ENCODE measurements at places on chromosomes 11 and 22.
A peak's percentile ranks its signal among the peaks of the same experiment; 100 is the strongest.

DNA sequence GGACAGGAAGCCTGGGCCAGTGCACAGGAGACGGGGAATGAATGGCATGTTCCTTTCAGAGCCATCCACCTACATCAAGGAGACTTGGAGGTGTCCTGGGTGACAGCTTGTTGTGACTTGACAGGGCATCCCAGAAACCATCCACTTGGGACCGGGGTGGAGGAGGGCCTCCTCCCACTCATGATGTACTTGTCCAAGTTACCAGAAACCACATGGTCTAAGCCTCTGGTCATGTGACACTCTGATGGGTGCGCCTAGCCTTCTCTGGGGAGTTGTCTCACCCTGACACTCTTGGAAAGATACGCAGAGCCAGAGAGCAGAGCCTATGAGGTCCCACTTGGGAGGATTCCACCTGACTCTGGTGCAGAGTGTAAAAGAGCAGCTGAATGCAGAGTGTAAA, 21.6 kb upstream of the FXYD6 start:
- no peak for DNase-seq

DNA sequence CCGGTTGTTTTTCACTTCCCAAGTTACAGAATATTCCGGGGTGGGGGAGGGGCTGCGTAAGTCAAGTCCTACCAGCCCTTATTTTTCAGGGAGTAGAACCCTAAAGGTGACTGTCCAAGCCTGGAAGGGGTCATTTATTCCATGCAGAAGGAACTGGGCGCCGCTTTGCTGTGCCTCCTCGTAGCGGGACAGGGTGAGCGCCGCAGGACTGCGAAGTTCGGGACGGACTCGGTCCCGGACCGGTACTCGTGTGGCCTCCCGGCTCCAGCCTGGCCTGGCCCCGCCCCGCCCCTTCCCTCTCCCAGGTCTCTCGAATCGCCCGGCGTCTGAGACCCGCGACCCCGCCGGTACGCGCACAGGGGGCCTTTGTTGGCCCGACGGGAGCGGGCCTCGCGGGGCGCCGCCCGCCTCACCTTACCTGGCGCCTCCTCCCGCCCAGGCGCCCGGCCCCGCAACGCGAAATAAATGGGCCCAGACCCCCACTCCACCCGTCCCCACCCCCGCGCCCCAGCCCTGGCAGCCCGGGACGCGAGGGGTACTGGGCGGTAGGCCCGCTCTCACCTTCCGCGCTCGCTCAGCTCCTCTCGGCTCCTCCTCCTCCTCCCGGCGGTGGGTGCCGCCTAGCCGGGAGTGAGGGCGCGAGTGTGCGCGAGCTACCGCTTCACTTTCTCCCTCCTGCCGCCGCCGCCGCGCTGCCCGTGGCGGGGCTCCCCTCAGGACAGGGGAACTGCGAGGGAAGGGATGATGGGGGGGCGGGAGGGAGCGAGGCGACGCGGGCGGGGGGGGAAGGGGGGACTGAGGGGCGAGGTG, 698 bp downstream of the PAK1 start:
- DNase-seq = peak; percentile 14

DNA sequence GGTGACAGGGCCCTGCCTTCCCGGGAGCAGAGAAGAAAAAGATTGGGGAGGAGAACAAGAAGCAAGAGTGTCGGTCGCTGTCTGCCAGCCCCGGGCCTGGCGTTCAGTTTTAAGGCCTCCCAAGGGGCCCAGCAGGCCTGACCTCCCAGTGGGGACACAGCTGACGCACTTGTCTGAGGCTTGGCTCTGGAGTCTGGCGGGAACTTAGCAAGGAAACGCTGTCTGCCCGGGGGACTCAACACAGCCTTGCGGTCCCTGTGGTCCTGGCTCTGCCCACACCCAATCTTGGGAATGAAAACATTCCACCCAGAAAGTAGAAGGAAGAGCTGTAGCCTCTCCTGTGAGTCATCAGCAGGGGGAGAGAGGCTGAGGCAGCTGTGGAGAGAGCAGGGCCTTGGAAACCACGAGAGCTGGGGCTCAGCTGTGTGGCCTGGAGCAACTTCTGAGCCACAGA, 54.4 kb downstream of the TRAF6 start:
- DNase-seq = no peak

DNA sequence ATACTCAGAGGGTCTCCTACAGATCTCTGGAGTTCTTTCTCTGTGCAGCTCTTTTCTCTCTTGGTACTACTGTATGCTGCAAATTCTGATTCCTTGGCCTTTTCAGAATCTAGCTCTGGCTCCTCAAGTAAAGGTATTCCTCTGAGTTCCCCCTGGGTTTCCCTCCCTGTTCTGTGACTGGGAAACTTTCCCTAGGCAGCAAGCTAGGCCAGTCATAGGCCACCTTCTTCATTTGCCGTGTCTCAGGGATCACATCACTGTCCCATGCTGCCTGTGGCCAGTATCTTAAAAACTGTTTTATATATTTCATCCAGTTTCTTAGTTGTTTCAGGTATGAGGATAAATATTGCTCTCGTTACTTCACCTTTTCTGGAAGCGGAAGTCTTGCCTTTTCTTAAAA, 71.2 kb downstream of the FAM83F start:
- DNase-seq = no peak

DNA sequence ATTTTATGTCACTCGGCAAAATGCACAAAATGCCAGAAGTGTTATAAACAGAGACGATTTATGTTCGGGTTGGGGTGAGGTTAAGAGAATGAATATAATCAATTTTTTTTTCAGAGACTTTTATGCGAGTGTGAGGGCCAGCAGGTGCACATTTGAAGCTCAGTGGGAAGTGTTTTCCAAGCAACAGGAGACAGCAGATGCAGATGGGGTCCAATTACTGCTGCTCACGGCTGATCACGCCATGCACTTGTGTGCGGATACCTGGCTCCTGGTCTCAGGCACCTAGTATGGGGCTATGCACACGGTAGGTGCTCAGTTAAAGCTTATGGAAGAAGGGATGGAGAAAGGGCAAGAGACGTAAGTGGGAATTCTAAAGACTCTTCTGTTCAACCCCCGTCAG, 249.1 kb downstream of the MIAT start:
- DNase-seq = no peak

DNA sequence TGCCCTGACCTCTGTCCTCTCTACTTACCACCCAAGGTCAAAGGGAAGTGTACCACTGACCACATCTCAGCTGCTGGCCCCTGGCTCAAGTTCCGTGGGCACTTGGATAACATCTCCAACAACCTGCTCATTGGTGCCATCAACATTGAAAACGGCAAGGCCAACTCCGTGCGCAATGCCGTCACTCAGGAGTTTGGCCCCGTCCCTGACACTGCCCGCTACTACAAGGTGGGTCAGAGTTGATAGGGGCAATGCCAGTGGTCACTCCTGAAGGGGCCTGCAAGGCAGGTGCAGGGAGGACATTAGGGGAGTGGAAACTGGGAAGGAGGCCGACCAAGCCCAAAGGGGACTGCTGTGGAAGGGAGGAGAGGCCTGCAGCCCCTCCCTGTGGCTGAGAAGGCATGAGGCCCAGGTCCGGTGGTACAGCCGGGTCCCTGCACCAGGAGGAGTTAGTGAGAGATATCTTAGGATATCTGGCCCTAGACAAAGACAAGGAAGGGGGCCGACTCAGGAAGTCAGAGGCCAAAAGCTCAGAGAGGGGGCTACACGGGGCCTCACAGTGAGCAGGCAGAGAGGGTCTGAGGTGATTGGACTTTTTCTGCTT, 17.9 kb downstream of the POLR3H start:
- DNase-seq = no peak

DNA sequence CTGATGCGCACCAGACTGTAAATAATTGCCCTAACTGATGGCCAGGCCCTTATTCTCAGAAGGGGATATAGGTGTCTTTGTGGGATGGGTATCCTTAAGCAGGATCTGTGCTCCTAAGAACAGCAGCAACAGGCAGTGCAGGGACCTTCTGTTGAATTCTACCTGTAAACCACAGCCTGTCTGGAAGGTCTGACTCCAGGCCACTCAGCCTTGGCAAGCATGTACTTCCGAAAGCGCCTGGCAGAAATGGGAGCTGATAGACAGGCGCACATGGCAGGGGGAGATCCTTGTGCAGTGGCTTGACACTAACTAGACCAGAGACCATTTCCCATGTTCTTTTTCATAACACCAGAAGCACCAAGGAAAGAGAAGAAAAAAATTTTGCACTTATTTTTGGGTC, 59.0 kb downstream of the C22orf31 start:
- no peak for DNase-seq

- DNase-seq = no peak
Observed at GRCh38 chr11:27159335-27159679, 118.7 kb downstream of the BBOX1 start.

All from stimulated activated CD4-positive, alpha-beta T cell treated with anti-CD3 and anti-CD28 coated beads, TNF-alpha, amount 100 ng/mL, for 48 hours (primary cell).